ENCODE measurements at places on chromosomes 3 and 15. TPM values are rescaled to one million over a fixed set of nuclear protein-coding genes. Genes with fewer than 3 reads are reported as not detected.

DNA sequence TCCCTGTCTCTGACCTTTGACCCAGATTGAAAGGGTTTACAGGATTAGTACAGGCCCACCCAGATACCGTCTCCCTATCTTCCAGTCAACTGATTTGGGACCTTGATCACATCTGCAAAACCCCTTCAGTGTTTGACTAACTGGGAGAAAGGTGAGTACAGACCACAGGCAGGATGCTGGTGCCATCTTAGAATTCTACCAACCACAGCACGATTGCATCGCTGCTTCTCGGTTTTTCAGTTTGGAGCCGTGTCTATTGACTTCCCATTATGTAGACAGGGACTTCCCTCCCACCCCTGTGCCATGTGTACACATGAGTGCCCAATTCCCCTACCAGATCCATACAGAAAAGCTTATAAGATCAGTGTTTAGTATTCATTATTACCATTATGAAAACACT lies 6.6 kb upstream of the KLF13 start:
- no peak overlapping the region for H3K27ac ChIP-seq
- no peak for DNase-seq
- H3K4me3 ChIP-seq = no peak overlapping the region
- no peaks in the 10 kb centered on the region for H3K36me3 ChIP-seq
- H3K27me3 ChIP-seq = no peaks in the 10 kb centered on the region

DNA sequence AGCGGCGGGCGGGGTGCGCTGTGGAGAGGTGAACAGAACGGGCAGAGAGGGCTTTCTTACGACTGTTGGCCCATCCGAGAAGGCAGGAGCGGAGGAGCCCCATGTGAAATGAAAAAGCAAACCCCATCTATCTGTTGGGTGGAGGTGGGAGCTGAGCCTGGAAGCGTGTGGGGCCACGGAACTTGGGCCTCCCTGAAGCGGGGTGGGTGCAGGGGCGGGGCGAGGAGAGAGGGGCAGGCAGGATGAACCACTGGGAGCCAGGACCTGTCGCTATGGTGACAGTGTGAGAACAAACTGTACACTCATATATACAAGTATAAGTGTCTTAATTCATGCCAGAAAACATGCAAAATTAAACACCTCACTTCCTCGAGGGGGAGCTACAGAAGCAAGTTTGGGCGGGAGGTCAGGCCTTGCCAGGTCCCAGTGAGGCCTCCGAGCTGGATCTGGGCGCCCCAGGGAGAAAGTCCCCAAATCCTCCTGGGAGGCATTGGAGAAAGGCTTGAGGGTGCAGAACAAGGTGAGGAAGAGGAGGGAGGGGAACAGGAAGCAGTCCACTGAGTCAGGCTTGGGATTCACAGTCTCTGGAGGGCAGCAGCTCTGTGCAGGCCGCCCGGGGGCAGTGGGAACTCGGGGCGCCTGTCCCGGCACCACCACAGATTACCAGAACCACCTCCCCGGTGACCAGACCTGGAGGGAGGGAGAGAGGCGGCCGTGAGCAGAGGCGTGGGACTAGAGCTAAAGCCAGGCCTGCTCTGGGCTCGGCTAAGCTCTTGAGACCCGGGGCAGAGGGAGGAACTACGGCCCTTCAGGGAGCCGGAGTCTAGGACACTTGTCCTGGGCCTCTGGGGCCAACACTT lies 34.8 kb downstream of the RBPMS2 start:
- no peak overlapping the region for H3K4me3 ChIP-seq
- H3K27ac ChIP-seq = no peak overlapping the region
- H3K27me3 ChIP-seq = no peaks in the 10 kb centered on the region
- H3K4me1 ChIP-seq = no peaks in the 10 kb centered on the region
- H3K36me3 ChIP-seq = no peaks in the 10 kb centered on the region

Gene PPARG
- total RNA-seq = 22.1 TPM

DNA sequence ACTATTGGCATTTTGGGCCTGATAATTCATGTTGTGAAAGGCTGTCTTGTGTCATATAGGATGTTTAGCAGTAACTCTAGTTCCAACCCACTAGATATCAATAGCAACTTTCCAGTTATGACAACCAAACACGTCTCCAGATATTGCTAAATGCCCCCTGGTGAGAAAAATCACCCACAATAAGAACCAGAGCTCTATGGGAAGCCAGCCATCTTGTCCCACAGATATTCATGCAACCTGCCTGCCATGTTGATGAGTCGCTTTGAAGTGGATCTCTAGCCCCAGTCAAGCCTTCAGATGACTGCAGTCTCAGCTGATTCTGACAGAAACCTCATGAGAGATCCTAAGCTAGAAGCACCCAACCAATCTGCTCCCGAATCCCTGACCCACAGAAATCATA lies 5.6 kb upstream of the TNIK start:
- H3K4me3 ChIP-seq = no peak overlapping the region
- no peak for DNase-seq
- H3K27ac ChIP-seq = no peak overlapping the region
- no peaks in the 10 kb centered on the region for H3K27me3 ChIP-seq

GRCh38 chr15:76060118-76060989 lies 569 bp downstream of the TMEM266 start:
- H3K4me3 ChIP-seq = peak overlapping the region; percentile 75
- H3K36me3 ChIP-seq = no peaks in the 10 kb centered on the region
- peaks cover 4% of the 10 kb centered on the region for H3K4me1 ChIP-seq
- no peak for DNase-seq

DNA sequence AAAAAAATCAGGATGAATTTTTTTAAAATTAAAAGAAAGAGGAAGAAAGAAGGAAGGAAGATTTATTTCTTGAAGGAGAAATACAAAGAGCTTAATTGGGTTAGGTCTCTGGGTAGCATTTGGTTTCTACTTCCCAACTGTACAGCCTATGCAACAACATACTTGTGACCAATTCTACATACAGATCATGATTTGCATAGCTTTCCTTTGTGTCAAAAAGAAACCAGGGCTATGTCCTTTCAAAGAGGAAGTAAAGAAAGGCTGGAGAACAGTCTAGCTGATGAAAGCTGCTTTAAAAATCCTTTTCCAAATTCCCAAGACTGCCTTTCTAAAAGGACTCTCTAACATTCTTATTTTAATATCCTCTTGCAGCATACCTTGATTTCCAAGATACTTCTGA lies 6.1 kb upstream of the HGD start:
- no peak overlapping the region for H3K27ac ChIP-seq
- H3K4me3 ChIP-seq = no peak overlapping the region
- no peak for DNase-seq
- H3K4me1 ChIP-seq = peaks cover 20% of the 10 kb centered on the region
- no peaks in the 10 kb centered on the region for H3K36me3 ChIP-seq

DNA sequence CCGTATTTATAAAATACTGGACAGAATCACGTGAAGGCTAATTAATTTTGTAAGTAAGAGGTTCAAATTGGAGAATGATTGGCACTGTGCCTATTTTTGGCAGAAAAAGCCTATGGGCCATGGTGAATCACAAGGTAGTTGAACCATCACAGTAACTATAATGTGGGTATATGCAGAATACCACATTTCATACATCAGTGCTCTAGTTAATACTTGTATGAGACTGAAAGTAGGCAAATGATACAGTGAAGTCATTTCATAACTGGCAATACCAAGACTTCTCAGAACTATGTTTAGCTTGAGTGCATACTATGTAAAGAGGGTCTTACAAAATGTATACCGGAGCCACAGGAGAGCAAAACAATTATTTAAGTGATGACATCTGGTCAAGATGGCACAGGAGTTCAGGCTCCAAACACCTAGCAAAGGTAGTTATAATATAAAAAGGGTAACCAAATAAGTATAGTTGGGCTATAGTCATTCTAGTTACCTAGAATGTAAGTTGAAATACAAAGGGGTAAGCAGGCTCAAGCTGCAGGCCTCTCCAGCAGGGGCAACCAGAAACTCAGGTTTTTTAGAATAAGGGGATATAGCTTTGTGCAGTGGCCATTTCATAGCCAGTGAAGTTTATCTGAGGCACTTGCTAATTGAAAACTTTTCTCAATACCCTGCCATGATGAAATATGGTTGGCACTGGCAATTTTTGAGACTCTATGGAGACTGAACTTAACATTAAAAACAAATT lies 19.1 kb downstream of the GPR160 start:
- no peak for DNase-seq
- no peak overlapping the region for H3K27ac ChIP-seq

Gene SNX1
- total RNA-seq = 75.7 TPM

Gene HRH1
- total RNA-seq = 1.6 TPM

DNA sequence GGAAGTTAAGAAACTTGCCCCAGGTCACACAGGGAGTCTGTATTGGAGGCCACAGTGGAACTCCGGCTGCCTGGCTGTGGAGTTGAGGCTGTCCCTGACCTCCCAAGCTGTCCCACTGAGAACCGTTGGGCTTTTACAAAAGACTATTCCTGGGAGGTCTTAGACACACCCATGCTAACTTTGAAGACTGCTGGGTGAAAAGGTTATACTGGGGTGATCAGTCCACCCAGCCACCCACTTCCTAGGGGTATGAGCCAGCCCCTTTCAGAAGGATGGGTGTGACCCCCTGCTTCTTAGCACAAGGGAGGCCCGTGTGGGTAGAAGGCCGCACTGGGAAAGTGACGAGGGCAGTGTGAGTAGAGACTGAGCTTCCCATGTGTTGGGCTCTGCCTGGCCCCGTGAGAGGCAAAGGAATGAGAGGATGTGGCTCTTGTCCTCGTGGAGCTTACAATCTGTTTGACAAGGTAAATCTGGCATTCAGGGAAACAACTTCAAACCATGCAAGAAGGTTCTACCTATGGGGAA lies 19.0 kb downstream of the MRAS start:
- H3K27me3 ChIP-seq = no peaks in the 10 kb centered on the region
- no peaks in the 10 kb centered on the region for H3K4me1 ChIP-seq
- H3K4me3 ChIP-seq = no peak overlapping the region

DNA sequence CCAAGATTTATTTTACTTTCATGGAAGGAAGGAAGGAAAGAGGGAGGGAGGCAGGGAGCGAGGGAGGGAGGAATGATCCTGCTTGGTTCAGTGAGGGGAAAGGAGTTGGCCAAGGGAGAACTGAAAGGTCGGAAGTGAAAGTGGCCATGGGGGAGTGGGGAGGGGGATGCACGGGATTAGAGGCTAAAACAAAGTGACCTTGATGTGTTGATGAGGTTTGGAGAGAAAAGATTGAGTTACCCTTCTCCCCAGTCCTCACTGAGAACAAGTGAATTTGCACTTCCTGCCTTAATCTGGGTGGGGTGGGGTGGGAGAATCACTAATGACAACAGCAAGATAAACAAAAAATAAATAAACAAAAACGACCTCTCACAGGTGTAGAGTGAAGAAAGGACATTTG lies 212.0 kb upstream of the TLE3 start:
- H3K36me3 ChIP-seq = no peaks in the 10 kb centered on the region
- no peak overlapping the region for H3K4me3 ChIP-seq
- no peak overlapping the region for H3K27ac ChIP-seq
- no peaks in the 10 kb centered on the region for H3K27me3 ChIP-seq

- DNase-seq = no peak
- no peak overlapping the region for H3K4me3 ChIP-seq
- H3K27me3 ChIP-seq = no peaks in the 10 kb centered on the region
- no peak overlapping the region for H3K27ac ChIP-seq
- H3K4me1 ChIP-seq = no peaks in the 10 kb centered on the region
Observed at GRCh38 chr3:105700575-105700974, 168.2 kb downstream of the CBLB start.

DNA sequence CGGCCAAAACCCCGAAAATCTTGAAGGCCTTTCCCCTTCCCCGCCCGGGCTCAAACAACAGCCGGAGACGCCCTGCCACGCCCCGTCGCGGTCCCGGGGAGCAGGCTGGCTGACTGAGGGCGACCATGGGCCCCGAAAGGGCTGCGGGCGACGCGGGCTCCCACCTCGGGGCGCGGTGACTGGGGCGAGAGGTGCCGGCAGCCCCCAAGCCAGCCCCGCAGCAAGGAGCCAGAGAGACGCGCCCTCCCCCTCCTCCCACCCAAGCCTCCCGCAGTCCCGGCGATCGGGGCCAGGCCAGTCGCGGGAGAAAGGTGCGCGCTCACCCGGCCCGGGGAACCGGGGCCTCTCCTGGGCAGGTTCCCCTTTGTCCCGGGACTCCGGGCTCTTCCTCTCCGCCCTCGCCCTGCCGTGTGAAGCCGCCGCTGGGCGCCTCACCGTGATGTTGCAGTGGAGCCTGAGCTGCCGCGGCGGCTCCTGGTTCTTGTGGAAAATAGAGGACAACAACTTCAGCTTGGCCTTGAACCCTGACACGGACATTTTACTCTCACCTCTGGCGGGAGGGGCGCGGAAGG lies 30.6 kb upstream of the ZSCAN2 start:
- no peaks in the 10 kb centered on the region for H3K27me3 ChIP-seq
- peak overlapping the region; percentile 21 for H3K27ac ChIP-seq
- H3K4me3 ChIP-seq = peak overlapping the region; percentile 74

DNA sequence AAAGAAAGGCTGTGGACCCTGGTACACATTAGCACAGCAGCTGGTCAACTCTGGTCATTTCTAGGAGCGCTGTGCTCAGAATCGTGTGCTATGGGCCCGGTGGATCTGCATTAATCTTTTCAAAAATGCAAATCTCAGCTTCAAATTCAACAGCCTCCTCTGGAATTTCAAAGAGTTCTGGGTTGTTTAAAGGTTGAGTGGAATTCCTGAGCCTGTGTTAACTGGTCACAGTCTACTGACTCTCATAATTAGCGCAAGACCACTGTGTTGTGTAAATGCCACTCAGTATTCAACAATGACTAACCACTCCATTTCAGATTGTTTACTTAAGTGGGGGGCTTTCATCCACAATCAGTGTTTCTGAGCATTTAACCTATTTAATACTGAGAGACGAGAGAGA lies 2.7 kb upstream of the ARNT2 start:
- H3K36me3 ChIP-seq = no peaks in the 10 kb centered on the region
- DNase-seq = no peak
- H3K27ac ChIP-seq = no peak overlapping the region
- no peaks in the 10 kb centered on the region for H3K4me1 ChIP-seq
- H3K27me3 ChIP-seq = peaks cover 3% of the 10 kb centered on the region

- DNase-seq = peak; percentile 95
- H3K27ac ChIP-seq = peak within 1 kb of the TSS; percentile 97
- peak within 1 kb of the TSS; percentile 83 for H3K4me3 ChIP-seq
- no peaks in the 10 kb centered on the region for H3K4me1 ChIP-seq
Observed at GRCh38 chr3:44729384-44729910, at the start of gene ZNF501. Gene ZNF501 (plus strand): TSS chr3:44729635. CDS start chr3:44734422, 4,787 bp downstream.

Measured in Caco-2 (cell line).